ENCODE measurements at places on chromosomes 7 and 10.

- no peak for DNase-seq
These were observed 499 bp downstream of the GAL3ST4 start for GRCh38 chr7:100167912-100168323.

DNA sequence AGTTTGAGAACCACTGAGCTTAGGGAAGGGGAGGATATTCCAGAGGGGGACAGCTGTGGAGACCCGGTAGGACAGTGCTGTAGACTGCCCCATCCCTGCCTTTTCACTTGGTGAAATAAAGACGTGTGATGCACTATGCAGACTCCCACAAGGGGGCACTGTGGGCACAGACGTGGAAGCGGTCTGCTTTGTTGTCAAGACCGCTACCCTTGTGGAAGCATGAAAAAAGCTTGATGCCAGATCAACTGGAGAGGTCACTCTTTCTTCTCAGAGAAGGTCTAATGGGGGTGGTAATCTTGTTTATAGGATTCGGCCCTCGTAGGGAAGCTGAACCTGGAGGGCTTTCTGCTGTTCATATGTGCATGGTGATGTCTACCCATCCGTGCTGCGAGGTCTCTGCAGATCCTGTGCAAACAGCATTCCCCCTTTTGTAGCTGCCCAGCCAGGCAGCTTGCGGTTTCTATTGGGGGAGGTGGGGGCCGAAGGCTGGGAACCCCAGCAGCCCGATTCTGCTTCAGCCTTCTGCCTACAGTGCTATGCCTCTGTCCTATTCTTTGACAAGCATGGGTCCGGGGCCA, 13.7 kb downstream of the RPS24 start:
- DNase-seq = peak; percentile 79

- no peak for DNase-seq
These were observed 181.8 kb upstream of the PITRM1 start for GRCh38 chr10:3354174-3354900.

GRCh38 chr10:118798231-118798662, 43.5 kb upstream of the CACUL1 start:
- peak; percentile 90 for DNase-seq

- no peak for DNase-seq
These were observed 428.6 kb downstream of the DPP6 start for GRCh38 chr7:154480817-154481216.

- no peak for DNase-seq
These were observed 164.9 kb downstream of the PARD3 start for GRCh38 chr10:34650156-34650555.

GRCh38 chr7:29859104-29859503, 52.8 kb downstream of the WIPF3 start:
- no peak for DNase-seq

DNA sequence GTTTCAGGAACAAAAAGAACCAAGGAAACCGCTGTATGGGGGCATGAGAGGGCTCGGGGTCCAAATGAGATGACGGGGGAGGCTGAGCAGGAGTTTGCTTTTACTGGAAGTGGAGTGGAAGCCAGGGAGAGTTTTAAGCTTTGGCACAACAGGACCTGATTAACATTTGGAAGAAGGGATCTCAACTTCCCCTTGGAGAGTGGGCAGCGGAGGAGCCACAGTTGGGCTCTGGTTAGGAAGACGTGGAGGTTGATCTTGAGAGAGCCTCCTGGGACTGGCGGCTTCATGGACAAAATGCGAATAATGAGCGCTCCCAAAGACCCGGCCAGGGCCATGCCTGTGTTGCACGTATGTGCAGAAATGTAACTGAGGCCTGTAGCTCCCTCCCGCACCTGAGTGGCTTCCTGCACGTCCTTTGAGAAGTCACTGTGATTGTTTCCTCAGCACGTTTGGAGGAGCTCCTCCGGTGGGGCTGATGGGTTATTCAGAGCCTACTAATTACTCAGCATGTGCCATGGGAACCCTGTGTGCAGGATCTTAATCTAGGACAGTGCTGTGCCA, 595.3 kb upstream of the MGMT start:
- DNase-seq = no peak

Measured in kidney tubule cell (primary cell).